ENCODE measurements at places on chromosomes 5 and 9.

- no peak for DNase-seq
Measured at GRCh38 chr5:136206361-136206760, 13.4 kb upstream of the SMIM32 start.

GRCh38 chr9:105993921-105994715 lies 299.8 kb downstream of the TMEM38B start:
- DNase-seq = no peak

GRCh38 chr5:144421411-144421810 lies 250.7 kb downstream of the KCTD16 start:
- DNase-seq = no peak

DNA sequence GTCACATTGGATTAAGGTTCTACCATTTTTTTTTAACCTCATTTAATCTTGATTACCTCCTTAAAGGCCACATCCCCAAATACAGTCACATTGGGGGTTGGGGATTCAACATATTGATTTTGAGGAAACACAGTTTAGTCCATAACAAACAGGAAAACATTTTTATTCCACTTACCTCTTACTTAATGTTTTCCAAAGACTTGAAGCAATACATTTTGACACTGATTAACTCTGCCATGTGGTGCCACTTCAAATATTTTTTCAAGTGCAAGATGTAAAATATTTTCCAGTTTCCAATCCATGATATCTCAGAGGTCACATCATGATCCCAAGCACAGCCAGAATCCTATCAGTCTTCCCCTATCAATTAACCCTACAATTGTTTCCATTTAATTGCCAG lies 548.0 kb downstream of the CSNK1G3 start:
- no peak for DNase-seq

DNA sequence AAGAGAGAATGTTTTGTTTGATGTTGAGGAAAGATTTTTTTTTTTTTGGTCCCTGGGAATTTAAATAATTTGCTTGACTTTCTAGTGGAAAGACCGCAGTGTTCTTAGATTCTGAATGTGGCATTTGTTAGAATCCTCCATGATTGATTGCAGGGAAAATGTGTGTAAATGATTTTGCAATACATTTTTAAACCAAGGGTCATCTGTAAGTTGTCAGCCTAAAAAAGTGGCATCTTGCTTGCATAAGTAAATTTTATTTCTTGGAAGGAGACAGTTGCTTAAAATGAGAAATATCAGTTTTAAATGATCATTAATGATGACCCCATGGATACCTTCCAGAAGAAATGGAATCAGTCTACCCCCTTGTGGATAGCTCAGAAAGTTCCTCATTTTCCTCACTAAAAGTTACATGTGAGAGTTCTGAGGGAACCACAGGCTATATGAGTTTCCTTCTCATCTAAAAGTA lies 105.1 kb upstream of the SLC25A48 start:
- no peak for DNase-seq

DNA sequence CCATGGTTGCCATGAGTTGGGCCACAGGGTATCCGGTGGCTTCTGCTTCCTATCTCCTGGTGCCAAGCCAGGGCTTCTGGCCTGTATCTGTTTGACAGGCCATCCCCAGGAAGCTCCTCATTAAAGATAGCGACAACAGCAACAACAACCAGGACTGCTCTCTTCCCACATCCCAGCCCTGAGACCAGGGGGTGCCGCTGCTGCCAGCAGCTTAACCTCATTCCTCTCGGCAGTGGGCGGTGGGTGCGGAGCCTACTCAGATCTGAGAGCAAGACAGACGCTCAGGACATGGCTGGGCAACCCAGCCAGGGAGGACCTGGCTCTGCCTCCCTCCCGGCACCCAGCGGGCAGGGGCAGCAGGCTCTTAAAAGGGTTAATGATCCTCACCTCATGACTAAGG lies 98.3 kb downstream of the PSD2 start:
- no peak for DNase-seq

GRCh38 chr9:85224301-85224700 lies 517.5 kb downstream of the AGTPBP1 start:
- DNase-seq = no peak

DNA sequence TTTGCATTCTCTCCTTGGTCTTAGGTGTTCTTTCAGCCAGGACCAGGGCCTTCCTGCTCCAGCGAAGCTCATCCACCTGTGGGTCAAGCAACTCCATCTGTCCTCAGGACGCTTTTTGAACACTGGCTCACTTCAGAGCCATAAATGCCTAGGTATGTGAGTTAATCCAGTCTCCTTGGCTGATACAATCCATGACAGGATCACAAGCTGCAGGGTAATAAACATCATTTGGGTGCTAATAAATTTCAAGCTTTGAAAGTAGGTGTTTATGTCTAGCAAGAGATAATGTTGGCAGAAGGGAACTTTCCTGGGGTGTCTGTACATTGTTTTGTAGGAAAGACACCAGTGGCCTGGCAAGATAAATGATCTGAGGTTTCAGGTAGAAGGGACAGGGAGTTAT lies 159.2 kb upstream of the TUT7 start:
- DNase-seq = no peak

DNA sequence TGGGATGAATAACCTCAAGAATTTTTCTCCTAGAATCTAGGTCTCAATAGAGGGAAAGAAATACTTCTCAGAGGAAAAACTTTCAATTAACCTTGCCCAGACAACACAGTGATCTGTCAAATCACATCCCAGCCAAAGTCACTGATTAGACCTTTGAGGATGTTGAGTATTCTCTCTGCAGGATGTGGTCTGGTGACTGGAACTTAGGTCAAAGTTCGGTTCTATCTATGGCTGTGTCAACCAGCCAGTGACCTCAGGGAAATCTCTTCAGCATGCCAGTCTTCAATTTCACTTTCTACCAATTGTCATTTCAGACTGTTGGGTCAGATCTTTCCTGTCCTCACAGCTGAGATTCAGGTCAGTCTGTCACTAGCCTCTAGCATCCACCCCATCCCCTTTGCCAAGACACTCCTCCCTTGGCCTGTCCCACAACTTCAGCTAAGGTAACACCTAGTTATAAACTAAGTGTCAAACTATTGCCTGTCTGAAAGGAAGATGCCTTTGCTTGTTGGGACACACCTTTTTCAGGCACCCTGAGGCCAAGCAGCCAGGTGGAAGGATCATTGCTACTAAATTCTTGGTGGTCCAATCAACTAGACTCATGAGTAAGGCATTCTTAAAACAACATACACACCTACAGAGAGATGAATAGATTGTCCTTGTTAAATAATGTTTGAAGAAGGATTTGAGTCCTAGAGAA lies 156.3 kb upstream of the FST start:
- DNase-seq = no peak

- DNase-seq = no peak
Measured at GRCh38 chr9:98425079-98425478, 169.6 kb upstream of the TBC1D2 start.

- peak; percentile 61 for DNase-seq
Measured at GRCh38 chr5:80408484-80409366, 861 bp downstream of the ZFYVE16 start.

DNA sequence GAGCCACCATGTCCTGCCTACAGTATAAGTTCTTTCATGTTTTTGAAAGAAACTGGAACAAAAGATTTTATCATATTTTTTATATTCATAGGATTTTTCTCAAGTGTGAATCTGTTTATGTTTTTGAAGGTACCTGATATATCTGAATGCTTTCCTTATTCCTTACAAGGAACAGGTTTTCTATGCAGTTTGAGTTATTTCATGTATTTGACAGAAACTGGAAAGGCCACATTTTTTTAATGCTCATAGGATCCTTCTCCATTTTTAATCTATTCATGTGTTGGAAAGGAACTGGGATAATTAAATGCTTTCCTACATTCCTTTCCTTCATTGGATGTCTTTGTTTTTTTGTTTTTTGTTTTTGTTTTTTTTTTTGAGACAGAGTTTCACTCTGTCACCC lies 15.7 kb upstream of the FBXW2 start:
- no peak for DNase-seq

DNA sequence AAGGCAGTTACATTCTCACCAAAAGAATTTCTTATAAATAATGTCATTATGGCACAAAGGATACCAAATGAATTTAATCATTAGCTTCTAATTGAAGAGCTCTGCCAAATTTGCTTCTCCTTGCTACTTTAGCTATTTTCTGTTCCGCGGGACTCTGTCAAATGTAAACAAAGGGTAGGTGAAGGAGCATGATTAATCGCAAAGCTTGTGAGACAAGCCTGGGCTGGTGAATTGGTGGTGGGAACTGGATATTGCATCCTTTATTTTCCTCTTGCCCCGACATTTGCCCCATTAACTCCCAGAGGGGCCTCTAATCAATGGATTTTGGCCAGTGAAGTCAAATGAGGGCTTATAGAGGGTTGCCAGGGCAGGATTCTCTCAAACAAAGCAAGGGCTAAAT lies 234.2 kb upstream of the RFX3 start:
- DNase-seq = no peak

- DNase-seq = no peak
Measured at GRCh38 chr5:170628028-170628427, 124.2 kb downstream of the KCNIP1 start.

DNA sequence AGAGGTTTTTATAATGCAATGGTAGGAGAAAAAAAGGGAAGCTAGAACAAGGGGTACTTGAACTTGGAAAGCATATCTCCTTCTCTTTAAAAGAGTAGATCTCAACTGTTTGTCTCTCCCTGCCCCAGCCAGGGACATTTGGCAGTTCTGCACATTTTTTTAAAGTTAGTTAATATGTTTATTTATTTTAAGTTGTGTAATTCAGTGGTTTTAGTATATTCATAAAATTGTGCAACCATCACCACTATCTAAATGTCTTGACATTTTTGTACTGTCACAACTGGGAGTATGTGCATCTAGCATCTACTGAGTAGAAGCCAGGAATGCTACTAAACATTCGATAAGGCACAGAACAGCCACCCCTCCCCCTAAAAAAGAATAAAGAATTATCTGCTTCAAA lies 103.5 kb upstream of the DPYSL3 start:
- DNase-seq = no peak

- no peak for DNase-seq
Measured at GRCh38 chr9:76114144-76114543, 223.7 kb downstream of the PCSK5 start.

DNA sequence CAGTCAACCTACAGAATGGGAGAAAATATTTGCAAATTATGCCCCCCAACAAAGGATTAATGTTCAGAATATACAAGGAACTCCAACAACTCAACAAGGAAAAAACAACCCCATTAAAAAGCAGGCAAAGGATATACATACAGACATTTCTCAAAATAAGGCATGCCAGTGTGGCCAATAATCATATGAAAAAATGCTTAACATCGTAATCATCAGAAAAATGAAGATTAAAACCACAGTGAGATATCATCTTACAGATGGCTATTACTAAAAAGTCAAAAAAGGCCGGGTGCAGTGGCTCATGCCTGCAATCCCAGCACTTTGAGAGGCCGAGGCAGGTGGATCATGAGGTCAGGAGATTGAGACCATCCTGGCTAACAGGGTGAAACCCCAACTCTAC lies 103.2 kb downstream of the KLHL3 start:
- DNase-seq = no peak

DNA sequence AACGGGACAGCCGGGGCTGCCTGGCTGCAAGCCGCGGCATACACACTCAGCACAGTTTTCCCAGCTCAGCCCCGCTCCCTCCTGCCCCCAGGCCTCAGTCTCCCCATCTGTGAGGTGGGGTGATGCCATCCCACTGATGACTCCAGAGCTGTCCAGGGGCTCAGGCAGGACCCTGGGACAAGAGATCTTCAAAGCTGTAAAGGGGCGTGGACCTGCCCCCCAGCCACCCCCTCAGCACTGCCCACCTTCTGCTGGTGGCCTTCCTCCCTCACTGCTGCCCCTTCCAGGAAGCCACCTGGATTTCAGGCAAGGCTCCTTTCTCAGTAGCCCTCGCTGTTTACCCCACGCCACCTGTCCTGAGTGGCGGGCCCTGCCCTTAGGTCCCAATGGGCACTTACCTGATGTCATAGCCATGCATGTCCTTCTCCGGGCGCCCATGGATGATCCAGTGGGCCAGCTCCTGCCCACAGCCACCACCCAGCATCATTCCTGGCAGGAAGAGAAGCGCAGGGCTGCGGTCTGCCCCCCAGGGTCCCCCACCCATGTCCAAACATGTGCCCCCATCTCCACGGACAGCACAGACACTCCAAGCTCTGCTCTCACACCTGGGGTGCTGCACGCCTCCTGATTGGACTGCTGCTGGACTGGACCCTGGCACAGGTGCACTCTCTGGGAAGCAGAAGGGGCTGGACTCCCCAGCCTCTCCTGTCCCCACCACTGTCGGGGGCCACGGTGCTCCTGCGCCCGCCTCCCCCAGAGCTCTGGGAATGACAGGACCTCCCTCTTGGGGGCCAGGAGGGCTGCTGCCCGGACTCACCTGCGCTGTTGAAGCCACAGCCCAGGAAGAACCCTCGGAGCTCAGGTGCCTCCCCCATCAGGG lies 25.7 kb downstream of the SARDH start:
- no peak for DNase-seq

DNA sequence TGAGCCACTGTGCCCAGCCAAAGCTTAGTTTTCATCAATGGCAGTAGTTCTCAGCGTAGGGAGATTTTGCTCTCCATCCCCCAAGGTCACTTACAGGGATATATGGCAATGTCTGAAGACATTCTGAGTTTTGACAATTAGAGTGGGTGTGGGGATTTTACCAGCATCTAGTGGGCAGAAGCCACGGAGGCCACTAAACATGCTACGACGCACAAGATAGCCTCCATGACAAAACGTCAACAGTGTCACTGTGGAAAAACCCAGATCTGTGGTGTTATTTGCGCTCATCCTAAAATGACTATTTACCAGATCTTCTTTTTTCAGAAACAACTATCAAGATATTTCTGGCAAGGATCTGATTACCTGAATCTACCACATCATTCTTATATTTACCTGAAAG lies 68.2 kb downstream of the CDC14B start:
- no peak for DNase-seq

- DNase-seq = no peak
Measured at GRCh38 chr9:124225945-124226344, 31.8 kb upstream of the NEK6 start.

- DNase-seq = no peak
Measured at GRCh38 chr5:81896764-81897163, 75.1 kb upstream of the ATG10 start.

DNA sequence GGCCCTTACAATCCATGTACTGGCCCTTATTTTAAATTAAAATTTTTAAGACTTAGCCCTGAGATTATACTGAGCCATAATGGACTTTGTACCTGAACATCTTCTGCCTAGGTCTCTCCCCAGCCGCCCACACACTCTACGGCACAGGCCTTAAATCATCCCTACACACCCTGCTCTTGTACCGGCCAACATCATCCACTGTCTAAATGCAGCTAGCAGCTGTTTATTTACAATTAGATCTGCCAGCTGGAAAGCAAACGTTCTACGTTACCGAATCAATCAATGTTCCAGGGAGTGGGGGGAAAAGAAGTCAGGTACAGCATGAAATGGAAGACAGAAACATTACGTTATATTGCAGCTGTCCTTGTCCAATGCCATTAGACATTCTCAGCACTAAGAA lies 88.4 kb upstream of the GRAMD2B start:
- DNase-seq = no peak

DNA sequence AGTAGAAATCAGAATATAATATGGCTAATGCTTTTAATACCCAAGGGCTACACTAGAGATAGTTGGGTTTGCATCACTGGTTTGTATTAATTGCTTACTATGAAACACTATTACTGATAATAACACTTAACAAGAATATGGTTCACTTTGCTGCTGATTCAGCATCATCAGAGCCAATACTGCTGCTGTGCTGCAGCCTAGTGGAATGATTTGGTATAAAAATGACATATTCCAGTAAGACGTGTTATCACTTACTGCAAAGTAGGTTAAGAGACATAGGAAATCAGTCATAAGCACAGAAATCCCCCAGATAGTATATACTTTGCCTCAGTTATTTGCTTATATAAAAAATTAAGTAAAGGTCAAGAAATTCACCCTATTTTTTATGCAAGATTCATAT lies 2.8 kb downstream of the CDH10 start:
- DNase-seq = no peak

Data from stimulated activated CD4-positive, alpha-beta T cell treated with anti-CD3 and anti-CD28 coated beads, Interleukin-2, amount 100 ng/mL, for 24 hours (primary cell).